T-helper 22 cell (primary cell): ENCODE measurements at places on chromosomes 3 and 15.

DNA sequence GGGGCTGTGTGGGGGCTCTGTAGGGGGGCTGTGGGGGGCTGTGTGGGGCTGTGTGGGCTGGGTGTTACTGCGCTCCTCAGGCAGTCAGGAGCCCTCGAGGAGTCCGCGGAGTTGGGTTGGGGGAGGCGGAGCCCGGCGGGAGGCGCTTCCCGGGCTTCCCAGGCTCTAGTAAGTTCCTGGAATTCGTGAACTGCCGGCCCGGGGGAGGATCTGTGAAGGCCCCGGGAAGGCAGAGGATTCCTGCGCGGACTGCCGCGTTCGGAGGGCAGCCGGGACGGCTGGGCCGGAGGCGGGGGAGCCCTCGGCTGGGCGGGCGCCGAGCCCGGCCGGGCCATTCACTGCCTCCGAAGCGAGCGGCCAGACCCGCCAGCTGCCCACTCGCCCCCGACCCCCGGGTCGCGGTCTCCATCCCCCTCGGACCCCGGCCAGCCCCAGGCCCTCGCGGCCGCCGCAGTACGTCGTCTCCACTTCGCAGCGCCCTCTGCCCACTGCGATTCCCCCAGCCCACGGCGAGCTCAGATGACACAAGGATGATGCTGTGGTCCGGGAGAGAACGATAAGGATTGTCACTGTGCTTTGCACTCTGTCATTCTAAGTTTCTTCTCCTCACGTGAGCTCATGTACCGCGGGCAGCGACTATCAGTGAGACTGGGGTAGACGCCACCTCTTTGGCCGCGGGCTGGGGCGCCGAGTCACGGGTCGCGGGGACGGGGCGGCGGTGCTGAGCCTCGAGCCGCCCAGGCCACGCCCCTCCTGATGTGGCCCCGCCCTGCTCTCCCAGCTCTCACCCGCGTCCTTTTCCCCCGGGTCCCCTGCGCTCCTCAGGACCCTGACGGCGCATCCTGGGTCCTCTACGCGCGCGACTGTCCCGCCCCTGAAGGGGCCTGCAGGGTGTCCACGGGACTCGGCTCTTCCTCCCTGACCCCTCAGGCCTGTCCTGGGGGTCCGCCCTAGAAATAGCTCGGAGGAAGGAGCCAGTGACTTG, 65.3 kb downstream of the KLF13 start:
- DNase-seq, result peak; percentile 71

- no peak for DNase-seq
Observed at GRCh38 chr3:11477407-11477911, 166.3 kb downstream of the VGLL4 start.

DNA sequence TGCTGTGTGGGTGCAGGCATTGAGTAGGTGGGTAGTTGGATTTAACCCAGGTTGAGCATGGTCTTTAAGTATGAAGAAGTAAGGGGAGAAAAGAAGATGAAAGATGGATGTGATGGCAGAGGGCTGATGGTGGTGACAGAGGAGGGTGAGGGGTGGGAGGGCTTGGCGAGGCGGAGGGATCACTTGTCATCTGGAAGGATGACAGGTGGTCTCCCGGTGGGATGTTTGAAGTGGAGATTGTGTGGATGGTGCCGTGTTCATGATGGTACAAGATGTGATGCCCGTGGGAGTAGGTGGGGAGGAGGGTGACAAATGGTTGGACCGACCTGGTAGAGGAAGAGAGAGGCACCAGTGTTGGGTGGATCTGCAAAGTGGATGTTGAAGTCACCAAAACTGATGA, 208.8 kb downstream of the RPLP1 start:
- DNase-seq, result no peak

GRCh38 chr3:165336786-165337185, 140.6 kb upstream of the SLITRK3 start:
- DNase-seq, result no peak

- DNase-seq, result no peak
Observed at GRCh38 chr3:138941259-138941885, 5.6 kb downstream of the FOXL2 start.

DNA sequence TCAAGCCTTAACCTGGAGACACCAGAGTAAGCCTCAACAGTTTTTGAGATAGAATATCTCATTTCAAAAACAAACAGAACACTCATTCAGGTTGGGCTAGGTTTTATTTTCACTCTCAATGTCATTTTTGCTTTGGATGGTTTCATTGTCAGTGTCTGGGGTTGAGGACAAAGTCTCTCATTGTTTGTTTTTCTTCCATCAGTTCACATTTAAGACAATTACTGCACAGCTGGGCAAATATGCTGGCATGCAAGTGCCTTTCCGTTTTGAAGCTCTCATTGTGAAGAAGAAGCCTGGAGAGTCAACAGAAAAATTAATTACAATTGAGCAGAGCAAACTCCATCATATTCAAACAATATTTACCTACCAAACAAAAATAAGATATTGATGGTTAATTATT, 1050.0 kb downstream of the TBL1XR1 start:
- DNase-seq, result no peak

- no peak for DNase-seq
Observed at GRCh38 chr3:49424816-49425215, 2.5 kb upstream of the AMT start.

- DNase-seq, result no peak
Observed at GRCh38 chr3:57696801-57697321, 4.0 kb upstream of the DENND6A start.

DNA sequence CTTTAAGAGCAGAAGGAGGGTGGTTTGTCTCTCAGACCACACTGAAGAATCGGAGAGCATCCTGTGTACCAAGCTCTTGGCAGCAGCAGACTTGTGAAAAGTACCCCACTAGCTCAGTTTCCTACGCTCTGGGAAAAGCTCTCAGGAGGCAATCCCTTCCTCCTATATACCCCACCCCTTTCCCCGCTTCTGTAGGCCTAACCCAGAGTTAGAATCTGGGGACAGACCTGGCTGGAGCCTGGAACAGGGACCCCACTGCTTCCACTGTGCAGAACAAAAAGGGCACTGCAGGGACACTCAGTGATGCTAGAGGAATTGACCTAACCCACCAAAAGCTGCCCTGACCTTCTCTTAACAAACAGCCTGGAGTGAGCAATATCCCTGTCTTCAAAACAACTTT, 70.0 kb upstream of the CCDC39 start:
- DNase-seq, result no peak

- no peak for DNase-seq
Observed at GRCh38 chr3:185502987-185503386, 4.2 kb upstream of the TMEM41A start.

- DNase-seq, result no peak
Observed at GRCh38 chr3:169454823-169455222, 208.7 kb downstream of the MECOM start.

GRCh38 chr3:158842976-158843375, 41.1 kb downstream of the MFSD1 start:
- DNase-seq, result no peak

GRCh38 chr15:57694279-57694678, 12.2 kb upstream of the POLR2M start:
- DNase-seq, result no peak

GRCh38 chr15:95295896-95296625, 1034.4 kb upstream of the NR2F2 start:
- no peak for DNase-seq

GRCh38 chr3:72694398-72694797, 153.8 kb downstream of the SHQ1 start:
- no peak for DNase-seq

GRCh38 chr15:82943176-82943575, 9.3 kb downstream of the HOMER2 start:
- DNase-seq, result no peak

GRCh38 chr3:190865419-190865818, 2.9 kb upstream of the GMNC start:
- DNase-seq, result no peak

DNA sequence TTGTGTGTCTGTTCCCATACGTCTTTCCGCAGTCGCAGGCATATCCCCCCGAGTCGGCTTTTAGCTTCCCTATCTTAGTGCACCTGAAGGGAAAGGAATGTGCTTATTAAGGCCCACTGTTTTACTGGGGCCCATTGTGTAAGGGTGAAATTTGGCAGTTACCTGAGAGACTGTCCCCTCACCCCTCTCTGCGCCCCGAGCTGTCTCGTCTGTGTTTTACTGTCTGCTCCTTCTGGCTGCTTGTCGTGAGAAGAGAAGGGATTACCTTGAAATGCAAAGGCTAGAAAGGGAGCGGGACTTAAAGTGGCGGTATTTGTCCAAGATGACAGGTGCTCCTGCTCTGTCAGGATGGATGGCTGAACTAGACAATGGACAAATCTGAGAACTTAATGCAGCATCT, 233.0 kb upstream of the POU1F1 start:
- DNase-seq, result no peak

GRCh38 chr15:35925275-35926006, 379.5 kb upstream of the DPH6 start:
- no peak for DNase-seq

GRCh38 chr15:33473005-33473404, 162.2 kb downstream of the RYR3 start:
- DNase-seq, result no peak

- no peak for DNase-seq
Observed at GRCh38 chr3:155984791-155985417, 114.5 kb downstream of the GMPS start.

DNA sequence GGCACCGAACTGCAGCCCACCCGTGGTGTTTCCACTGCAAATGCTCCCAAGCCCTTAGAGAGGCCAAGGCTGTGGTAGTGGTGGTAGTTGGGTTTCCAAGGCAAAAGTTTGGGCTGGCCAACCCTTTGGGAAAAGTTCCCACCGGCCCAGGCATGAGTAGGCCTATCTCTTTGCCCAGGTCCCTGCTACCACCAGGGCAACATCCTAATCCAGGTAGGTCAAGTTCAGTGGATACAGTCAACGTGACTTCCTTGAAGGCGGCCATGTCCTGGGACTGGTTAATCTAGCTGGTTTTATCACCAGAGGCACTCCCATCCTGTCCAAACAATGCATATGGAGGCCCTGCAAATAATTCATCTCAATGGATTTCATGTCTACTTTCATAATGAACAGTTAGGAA, 1.6 kb upstream of the ONECUT1 start:
- no peak for DNase-seq

- DNase-seq, result no peak
Observed at GRCh38 chr3:193737191-193737751, 144.3 kb downstream of the OPA1 start.

- no peak for DNase-seq
Observed at GRCh38 chr3:59440285-59441028, 390.6 kb upstream of the CFAP20DC start.

DNA sequence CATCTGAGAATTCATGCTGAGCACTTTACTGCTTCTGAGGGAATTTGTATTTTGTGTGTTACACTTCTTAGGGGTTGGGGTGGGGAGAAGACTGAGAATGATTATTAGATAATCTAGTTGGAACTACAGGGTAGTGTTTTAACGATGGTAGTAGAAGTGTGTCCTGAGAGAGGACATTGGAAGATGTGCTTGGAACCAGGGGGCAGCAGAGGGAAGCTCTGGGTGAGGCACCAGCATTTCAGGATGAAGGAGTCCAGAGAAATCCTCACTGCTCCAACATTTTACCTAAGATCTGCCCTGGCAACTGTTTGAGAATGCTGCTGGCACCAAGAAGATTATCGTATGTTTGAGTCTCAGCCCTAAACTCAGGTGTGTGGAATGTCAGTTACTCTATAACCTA, 145.5 kb downstream of the SQOR start:
- no peak for DNase-seq

GRCh38 chr3:113084777-113085176, 94.0 kb downstream of the GTPBP8 start:
- no peak for DNase-seq

DNA sequence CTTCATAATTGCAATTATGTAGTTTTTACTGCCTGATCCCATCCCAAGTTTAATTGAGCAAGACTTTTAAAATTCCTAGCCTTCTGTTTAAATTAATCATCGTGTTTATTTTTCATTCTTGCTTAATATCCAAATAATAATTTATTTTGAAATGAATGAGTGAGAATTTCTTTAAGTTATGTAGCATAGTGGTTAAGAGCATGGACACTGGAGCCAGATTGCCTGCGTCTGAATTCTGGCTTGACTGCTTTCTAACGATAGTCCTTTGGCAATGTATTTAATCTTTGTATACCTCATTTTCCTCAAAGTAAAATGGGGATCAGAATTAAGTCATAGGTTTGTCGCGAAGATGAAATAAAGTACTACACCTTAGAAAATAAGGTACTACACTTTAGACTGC, 71.4 kb downstream of the LRRC49 start:
- DNase-seq, result no peak

DNA sequence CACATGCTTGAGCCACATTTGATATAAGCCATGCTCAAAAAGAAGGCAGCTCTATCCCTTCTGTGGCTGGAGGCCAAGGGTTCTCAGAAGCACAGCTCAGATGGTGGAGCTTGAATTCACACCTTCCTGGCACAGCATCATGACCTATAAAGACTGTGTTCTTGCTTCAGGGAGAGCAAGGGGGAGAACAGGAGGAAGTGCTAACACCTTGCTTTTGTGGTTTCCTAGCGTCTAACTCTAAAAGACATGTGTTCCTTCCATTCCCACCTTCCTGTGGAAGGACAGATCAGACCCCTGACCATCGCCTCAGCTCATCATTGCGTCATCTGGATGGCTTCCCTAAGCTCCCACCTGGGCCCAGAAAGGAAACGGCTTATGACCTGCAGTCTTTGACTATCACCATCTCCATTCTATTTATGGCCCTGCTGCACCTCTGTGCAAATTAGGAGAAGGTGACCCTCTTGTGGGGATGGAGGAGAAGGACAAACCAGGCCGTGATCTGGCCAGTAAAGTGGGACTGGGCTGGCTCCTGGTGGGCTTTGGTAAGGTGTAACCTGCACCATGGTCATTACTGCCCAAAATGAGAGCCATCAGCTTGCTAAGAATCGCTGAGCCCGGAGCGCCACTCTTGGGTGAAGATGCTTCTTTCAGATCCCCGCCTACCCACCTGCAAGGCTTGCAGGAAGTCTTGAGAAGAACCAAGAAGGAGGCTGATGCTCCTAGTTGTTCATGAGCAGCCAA, 128.5 kb downstream of the SERPINI1 start:
- DNase-seq, result no peak

DNA sequence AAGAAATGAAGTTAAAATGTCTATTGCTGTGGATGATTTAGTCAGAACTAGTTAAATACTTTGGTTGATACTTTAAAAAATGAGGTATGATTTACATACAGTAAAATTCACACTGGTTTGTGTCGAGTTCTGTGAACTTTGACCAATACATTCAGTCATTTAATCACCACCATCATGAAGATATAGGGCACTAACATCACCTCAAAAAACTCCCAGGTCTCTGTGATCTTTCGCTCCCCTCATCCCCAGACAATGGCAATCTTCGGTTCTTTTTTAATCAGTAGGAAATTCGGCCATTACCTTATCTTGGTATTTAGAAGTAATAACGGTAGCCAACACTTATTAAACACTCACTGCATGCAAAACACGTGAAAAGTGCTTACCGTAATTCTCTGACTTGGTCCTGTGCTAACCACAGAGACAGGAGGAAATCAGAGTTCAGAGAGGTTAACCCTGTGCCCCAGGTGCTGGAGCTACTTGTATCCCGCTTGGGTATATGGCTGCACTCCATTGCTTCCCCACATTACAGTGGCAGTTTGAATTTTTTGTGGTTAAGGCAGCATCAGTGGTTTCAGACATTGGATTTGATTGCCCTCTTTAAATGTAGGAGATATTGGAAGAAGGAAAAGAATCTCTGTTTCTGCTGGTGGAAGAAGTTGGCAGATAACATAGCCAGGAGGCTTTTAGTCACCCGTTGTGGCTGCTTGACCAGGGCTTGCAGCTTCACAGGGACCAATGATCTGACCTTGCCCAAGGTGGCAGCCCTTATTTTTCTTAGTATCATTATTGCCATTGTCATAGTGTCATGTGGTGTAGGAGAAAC, 4.2 kb downstream of the PLCL2 start:
- DNase-seq, result peak; percentile 20

- no peak for DNase-seq
Observed at GRCh38 chr3:19206540-19206939, 58.2 kb downstream of the KCNH8 start.

- DNase-seq, result no peak
Observed at GRCh38 chr15:45180201-45180600, 7.6 kb downstream of the SHF start.
